ENCODE measurements at places on chromosomes 4 and X.

GRCh38 chr4:16572631-16573030, 325.8 kb downstream of the LDB2 start:
- DNase-seq: no peak

DNA sequence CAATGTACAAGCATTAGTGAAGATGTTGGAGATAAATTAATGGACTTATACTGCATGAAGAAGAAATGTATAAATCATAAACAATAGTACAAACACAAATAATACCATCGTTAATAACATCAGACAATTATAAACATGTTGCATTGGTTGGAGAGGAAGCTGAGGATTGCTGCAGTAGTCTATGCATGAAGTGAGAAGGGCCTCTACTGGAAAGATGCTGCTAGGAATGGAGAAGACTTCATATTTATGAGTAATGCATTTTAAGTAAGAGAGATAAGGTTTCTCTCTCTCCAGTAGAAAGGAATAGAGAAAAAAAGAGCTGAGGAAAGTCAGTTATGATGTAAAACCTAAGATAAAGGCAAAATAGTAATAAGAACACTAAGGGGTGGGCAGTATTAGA, 247.8 kb downstream of the GRID2 start:
- DNase-seq: no peak

GRCh38 chr4:17356926-17357325, 155.0 kb downstream of the QDPR start:
- no peak for DNase-seq

DNA sequence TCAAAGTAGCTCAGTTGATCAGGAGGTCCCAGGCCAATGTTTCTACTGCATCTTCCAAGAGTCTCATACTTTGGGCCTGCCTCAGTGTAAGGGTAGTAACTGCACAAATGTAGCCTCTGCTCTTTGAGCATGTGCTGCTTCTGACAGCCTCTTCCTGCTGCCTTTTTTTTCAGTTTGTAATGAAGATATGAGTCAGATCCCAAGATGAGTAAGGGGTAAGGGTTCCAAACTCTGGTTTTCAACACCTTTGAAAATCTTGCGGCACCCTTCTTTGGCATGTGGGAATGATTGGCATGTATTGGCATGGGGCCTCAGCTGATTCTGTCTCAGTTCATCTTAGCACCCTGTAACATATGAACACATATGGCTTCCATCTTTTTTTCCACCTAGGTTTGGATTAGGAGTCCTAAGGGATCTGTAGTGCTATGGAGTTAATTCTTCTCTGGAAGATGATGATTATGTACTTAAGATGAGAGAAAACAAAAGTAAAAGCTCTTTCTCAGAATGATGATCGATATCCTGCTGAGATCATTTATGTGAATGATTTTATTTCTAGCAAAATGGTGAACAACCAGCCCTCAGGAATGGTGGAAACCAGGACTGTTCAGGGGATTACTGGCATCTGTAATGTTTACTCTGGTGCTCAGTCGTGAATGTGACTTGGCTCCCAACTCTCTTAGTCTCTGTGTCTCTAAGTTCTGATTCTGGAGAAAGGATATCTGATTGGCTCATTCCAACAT, 118.7 kb upstream of the PRPS2 start:
- no peak for DNase-seq

DNA sequence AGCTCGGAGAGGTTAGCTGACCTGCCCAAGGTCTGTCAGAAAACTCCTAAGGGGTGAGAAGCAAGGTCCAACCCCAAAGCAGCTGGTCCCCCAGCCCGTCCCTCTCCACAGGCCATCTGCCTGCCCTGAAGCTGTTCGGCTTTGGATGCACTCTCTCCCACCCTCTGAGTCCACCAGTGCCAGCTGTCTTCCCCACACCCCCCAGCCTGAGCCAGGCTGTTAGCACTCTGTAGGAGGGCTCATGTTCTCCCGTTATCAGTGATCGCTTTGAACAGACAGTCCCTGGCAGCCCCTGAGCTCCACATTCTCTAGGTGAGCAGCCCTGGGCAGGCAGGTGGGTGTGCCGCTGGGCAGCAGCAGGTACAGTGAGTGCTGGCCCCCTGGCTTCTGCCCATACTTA, 16.0 kb downstream of the ZNF185 start:
- DNase-seq: no peak

- DNase-seq: no peak
These were observed 92.9 kb upstream of the GPRIN3 start for GRCh38 chr4:89400287-89401035.

DNA sequence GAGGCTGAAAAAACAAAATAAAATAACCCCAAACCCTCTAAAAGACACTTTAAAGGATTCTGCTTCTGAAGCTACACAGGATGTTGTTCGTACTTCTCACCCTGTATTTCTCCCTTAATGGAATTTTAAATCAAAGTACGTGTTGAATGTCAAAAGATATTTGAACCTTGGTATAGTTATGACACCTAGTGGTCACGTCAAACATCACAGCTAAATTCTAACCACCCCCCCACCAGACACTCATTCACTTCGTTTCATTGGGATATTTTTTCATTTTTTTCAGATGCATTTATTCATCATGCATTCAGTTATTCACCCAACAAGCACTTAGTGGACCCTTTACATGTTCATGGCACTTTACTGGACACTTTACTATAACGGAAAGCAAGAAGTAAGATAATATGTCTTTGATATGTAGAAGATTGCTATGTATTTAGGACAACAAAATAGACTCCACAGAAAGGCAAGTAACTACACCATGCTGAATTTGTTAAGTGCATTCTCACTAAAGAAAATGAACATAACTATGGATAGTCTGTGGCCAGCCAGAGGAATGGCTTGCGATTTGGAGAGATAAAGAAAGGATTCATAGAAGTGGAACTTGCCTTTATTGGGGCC, 62.5 kb upstream of the GPR174 start:
- DNase-seq: no peak

DNA sequence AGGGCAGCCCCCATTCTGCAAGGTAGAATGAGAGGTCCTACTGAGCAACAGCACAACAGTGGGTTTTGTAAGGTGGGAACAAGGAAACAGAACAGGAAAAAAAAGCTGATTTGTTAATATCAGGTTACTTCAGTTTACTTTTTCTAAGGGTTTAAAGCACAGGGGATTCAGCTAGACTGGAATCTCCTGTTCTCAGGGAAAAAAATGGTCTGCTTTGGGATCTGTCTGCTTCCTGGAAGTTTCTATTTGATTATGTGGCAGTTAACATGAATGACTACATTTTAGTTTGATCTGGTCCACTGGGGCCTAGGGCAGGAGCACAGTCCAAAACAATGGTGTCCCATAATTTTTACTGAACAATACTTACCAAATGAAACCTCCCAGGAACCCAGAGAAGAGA, 104.6 kb downstream of the FBXW7 start:
- no peak for DNase-seq

- no peak for DNase-seq
These were observed 500.2 kb downstream of the IDS start for GRCh38 chrX:149004936-149005335.

GRCh38 chr4:1137063-1137776, 23.9 kb upstream of the RNF212 start:
- DNase-seq: no peak

- no peak for DNase-seq
These were observed 42.9 kb downstream of the FNIP2 start for GRCh38 chr4:158811704-158812103.

- no peak for DNase-seq
These were observed 2.0 kb upstream of the ATRX start for GRCh38 chrX:77788050-77788449.

DNA sequence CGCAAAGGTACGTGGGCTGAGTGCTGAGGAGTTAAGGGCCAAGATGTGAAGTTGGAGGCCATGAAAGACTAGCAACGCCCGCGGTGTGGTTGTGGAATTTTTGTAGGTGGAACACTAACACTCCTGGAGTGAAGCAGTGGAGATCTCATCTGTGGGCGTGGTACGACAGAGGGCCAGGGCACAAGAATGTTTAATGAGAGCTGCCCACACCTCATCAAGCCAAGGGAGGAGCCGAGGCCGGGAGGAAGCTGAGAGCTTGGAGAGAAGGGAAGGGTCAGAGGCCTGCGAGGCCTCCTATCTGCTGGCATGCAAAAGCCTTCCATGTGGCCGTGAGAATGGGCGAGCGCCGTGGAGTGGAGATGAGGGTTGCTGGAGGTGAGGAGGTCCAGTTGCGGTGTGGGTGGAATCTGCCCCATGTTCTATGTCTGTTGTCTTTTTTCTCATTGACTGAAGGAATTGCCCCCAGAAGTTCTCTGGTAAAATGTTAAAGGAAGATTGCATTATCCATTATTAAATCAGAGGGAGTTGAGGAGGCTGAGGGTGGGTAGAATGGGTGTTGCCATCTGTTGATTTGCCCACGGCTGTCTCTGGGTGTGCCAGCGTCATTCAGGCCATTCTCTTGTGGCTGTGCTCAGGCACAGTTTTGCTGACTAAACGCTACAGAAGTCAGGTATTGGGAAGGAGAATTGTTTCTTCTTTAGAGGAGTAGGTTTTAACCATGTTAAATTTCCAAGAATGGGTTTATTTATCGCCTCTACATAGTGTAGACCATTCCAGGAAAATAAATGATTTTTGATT, 19.8 kb downstream of the SNX25 start:
- no peak for DNase-seq

DNA sequence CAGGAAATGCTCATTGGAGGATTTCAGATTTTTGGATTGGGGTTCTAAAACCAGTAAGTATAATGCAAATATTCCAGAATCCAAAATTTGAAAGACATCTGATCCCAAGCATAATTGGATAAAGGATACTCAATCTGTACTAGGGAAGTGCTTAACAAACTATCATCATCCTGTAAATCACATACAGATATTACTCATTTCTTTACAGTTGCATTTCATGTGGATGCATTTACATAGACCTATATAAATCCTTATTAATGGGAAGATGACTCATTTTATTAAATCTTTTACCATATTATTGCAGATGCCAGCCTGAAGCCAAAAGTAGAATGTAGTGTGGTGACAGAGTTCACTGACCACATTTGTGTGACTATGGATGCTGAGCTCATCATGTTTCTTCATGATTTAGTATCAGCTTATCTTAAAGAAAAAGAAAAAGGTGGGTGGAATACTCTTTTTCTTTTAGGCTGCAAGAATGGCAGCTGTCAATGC, 22.4 kb upstream of the ADAD1 start:
- no peak for DNase-seq

Data from activated naive CD8-positive, alpha-beta T cell treated with anti-CD3 and anti-CD28 coated beads, Interleukin-2, amount 50 U/mL, for 16 hours (primary cell).